ENCODE measurements at places on chromosomes 5 and 9.

- H3K4me1 ChIP-seq: peaks cover 11% of the 10 kb centered on the region
- no peak for DNase-seq
- H3K36me3 ChIP-seq: no peaks in the 10 kb centered on the region
Observed at GRCh38 chr5:10140195-10140973, 109.3 kb downstream of the ATPSCKMT start.

GRCh38 chr5:179125789-179126505, 65.8 kb downstream of the ZNF354C start:
- no peak overlapping the region for H3K4me3 ChIP-seq
- no peaks in the 10 kb centered on the region for H3K36me3 ChIP-seq
- no peak overlapping the region for H3K27ac ChIP-seq
- H3K4me1 ChIP-seq: no peaks in the 10 kb centered on the region
- no peak for DNase-seq
- H3K27me3 ChIP-seq: no peaks in the 10 kb centered on the region

- H3K27me3 ChIP-seq: no peaks in the 10 kb centered on the region
- H3K4me1 ChIP-seq: peaks cover 47% of the 10 kb centered on the region
- H3K4me3 ChIP-seq: peak overlapping the region; percentile 96
- DNase-seq: peak; percentile 35
Observed at GRCh38 chr5:159208514-159209437, 577 bp downstream of the RNF145 start.

GRCh38 chr9:98191671-98192502, 550 bp downstream of the CORO2A start:
- peaks cover 30% of the 10 kb centered on the region for H3K4me1 ChIP-seq
- peaks cover 20% of the 10 kb centered on the region for H3K27me3 ChIP-seq
- peak overlapping the region; percentile 86 for H3K4me3 ChIP-seq
- no peaks in the 10 kb centered on the region for H3K36me3 ChIP-seq
- DNase-seq: no peak

- peaks cover 8% of the 10 kb centered on the region for H3K4me1 ChIP-seq
- H3K27me3 ChIP-seq: no peaks in the 10 kb centered on the region
- H3K36me3 ChIP-seq: no peaks in the 10 kb centered on the region
- H3K27ac ChIP-seq: no peak overlapping the region
- no peak overlapping the region for H3K4me3 ChIP-seq
Observed at GRCh38 chr9:113228130-113228665, 6.9 kb downstream of the SLC31A1 start.

GRCh38 chr9:74573640-74574191, 76.6 kb downstream of the RORB start:
- H3K36me3 ChIP-seq: no peaks in the 10 kb centered on the region
- DNase-seq: no peak
- peaks cover 12% of the 10 kb centered on the region for H3K4me1 ChIP-seq
- H3K27ac ChIP-seq: no peak overlapping the region
- H3K4me3 ChIP-seq: no peak overlapping the region

DNA sequence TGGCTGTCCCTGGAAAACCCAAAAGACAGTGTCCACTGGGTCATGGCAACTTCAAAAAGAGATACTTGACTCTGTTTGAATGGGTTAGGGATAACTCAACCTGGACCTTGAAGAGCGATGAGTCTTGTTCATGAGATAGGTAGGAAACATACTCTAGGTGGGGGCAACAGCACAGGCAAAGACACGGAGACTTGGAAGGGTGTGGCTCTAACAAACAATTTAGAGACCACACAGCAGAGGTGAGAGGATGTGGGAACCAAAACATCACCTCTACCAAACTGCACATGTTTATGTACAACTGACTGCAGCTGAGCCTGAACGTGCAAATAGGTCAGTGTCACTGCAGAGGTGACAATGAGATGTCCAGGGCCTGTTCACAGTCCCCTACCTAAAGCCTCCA, 247.7 kb upstream of the ADRA1B start:
- H3K4me1 ChIP-seq: no peaks in the 10 kb centered on the region
- no peaks in the 10 kb centered on the region for H3K36me3 ChIP-seq
- H3K27me3 ChIP-seq: no peaks in the 10 kb centered on the region
- DNase-seq: no peak

DNA sequence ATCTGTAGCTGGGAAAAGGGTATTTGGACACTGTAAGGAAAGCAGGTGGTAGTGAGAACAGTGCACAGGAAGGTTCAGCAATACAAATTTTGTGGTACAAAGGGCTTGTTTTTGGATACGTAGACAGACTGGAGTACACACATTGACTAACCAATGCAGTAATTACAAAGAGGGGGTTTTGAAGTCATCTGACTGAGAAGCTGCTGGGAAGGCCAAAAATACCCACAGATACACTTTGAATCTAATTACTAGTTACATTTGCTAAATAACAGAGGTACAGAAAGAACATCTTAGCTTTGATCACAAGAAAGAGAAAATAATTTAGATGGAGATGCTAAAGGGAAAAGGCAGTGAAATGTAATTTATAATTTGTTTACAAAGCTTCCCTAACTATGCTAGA, 45.9 kb downstream of the PKD2L2 start:
- H3K27me3 ChIP-seq: no peaks in the 10 kb centered on the region
- H3K27ac ChIP-seq: no peak overlapping the region
- no peak for DNase-seq

DNA sequence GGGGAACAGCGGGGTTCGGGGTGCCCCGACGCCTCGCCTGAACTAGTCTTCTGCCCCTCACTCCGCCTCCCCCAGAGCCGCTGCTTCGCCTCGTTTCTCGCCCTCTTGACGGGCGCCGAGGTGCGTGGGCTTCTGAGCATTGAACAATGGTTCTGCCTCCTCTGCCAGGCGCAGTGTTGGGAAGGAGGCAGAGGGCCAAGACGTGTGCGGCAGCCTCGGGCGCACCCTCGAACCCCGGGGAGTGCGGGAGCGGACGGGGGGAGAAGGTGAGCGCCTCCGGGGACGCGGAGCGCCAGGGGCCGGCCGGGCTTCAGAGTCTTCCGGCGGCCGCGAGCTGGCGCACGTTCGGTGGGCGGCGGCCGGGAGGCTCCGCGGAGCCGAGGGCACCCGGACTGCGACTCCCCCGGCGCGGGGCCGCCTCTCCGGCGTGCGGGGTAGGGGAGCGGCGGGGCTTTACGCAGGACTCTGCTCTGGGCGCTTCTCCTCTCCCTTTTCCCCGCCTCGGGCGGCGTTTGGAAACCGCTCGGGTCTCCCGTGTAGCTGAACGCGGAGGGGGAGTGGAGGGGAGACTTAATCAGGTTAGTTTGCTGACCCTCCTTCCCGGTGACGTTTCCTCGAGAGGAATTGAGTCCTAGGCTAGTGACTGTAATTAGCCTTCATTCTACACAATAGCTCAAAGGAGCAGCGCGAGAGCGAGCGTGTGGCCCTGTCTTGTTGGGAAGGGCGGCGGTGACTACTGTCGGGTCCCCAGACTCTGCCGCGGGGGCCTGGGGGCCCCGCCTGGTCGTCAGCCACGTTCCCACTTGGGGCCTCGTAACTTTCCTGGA, 1.1 kb downstream of the VLDLR start:
- DNase-seq: peak; percentile 32
- H3K36me3 ChIP-seq: peaks cover 6% of the 10 kb centered on the region
- H3K4me1 ChIP-seq: peaks cover 35% of the 10 kb centered on the region
- H3K27me3 ChIP-seq: peaks cover 29% of the 10 kb centered on the region

DNA sequence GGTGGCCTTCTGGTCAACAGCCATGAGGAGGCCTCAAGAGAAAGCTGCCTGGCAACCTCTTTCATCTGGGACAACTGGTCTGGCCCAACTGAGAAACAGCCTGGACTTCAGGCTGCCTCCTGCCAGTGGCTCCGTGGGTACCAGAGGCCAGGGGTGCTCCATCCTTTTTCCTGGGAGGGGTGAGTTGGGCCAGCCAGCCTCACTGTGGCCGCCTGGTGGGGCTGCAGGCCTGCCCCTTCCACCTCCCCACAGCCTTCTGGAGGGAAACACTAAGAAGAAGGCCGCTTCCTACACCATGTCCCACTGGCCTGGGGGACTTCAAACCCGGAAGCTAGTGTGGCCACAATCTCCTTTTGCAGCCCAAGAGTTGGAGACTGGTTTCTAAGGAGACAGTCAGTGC, 13.8 kb upstream of the NKD2 start:
- no peaks in the 10 kb centered on the region for H3K27me3 ChIP-seq
- H3K36me3 ChIP-seq: no peaks in the 10 kb centered on the region
- H3K27ac ChIP-seq: no peak overlapping the region

DNA sequence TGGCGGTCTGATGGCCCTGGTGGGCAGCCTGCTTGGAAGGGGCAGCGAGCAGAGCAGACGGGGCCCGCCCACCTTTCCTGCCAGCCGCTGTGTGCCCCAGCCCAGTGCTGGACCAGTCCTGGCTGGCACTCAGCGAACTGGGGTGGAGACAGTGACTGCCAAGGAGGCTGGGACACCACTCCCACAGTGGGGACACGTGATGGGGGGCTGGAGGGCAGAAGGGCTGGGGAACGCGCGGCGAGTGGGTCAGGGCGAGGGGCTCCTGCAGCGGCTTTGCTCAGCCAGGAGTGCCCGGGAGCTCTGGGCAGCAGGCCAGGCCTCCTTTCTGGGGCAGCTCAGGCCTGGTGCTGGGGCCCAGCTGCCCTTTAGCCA, 19.5 kb downstream of the NCS1 start:
- no peaks in the 10 kb centered on the region for H3K36me3 ChIP-seq
- no peak overlapping the region for H3K4me3 ChIP-seq
- DNase-seq: no peak
- H3K27me3 ChIP-seq: no peaks in the 10 kb centered on the region
- H3K27ac ChIP-seq: no peak overlapping the region

GRCh38 chr9:90219548-90220118, 423.0 kb downstream of the DIRAS2 start:
- no peak overlapping the region for H3K27ac ChIP-seq
- H3K4me1 ChIP-seq: peaks cover 10% of the 10 kb centered on the region
- no peak for DNase-seq
- H3K27me3 ChIP-seq: peaks cover 21% of the 10 kb centered on the region
- peaks cover 10% of the 10 kb centered on the region for H3K36me3 ChIP-seq

- no peaks in the 10 kb centered on the region for H3K36me3 ChIP-seq
- DNase-seq: no peak
- peaks cover 2% of the 10 kb centered on the region for H3K27me3 ChIP-seq
- no peaks in the 10 kb centered on the region for H3K4me1 ChIP-seq
- no peak overlapping the region for H3K4me3 ChIP-seq
- H3K27ac ChIP-seq: no peak overlapping the region
Observed at GRCh38 chr5:85293145-85293785, 908.6 kb upstream of the EDIL3 start.

DNA sequence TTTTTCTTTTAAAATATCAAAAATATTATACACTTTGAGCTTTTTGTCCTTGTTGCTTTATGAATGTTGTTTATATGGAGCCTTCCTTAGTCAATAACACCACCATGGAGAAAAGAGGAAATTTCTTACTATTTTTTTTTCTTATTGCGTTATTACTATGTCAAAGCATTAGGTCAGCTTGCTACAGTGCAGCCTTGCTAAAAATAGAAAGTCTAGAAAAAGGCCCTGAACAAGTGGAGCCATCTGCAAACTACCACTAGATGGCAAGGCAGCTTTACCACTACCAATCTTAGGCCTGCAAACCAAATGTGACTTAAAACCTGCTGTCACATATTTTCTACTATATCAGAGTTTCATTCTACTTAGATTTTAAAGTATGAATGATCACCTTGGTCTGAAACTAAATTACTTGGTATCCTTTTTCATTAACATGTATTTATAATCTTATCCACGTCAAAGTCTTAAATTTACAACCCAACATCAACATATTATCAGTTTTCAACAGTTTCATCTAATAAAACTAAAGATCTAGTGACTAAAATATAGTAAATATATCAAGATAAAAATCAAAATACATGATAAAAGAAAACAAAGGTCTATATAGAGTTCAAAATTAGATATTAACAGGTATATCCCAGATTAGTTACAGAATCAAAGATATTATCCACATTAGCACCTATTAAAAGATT, 113.1 kb upstream of the ACOT12 start:
- no peak overlapping the region for H3K27ac ChIP-seq
- no peaks in the 10 kb centered on the region for H3K27me3 ChIP-seq

DNA sequence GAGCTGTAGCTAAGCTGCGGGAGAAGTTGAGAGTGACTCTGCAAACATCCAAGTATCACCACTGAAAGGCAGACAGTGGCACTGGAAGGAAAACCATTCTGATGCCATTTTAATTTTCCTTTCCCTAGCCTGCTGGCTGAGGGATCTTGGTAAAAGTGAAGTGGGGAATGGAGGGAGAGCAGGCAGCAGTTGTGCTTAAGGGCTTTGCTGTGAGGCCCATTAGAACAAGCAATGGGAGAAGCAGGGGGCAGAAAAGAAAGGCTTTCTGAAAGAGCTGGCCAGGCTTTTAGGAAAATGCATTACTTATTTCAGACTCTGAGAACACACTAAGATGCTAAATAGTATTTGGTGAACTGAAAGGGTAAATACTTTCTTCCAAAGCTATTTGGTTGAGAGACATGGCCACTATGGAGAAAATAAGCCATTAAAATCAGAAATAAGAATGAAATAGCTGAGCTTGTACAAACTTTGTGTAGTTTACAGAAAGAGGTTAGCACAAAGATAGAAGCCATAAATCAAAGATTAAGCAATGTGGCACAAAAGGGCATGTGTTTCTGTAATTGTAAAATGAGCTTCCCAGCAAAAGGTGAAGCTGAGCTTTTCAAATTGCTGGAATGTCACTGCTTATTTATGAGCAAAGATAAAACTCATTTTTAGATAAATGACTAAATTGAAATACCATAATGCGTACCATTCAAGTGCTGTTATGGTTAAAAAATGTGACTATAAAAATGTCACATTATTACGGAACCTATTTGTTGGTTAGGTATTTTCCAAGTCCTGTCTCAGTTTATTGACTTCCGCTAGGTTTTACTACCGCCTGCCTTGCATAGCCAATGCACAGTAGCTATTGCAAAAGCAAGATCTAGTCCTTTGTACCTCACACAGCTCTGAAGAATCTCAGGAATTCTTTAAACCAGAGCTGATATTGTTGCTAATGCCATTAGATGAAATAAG, 20.8 kb downstream of the SNCAIP start:
- no peak for DNase-seq
- no peak overlapping the region for H3K27ac ChIP-seq
- no peaks in the 10 kb centered on the region for H3K36me3 ChIP-seq
- H3K4me3 ChIP-seq: no peak overlapping the region

DNA sequence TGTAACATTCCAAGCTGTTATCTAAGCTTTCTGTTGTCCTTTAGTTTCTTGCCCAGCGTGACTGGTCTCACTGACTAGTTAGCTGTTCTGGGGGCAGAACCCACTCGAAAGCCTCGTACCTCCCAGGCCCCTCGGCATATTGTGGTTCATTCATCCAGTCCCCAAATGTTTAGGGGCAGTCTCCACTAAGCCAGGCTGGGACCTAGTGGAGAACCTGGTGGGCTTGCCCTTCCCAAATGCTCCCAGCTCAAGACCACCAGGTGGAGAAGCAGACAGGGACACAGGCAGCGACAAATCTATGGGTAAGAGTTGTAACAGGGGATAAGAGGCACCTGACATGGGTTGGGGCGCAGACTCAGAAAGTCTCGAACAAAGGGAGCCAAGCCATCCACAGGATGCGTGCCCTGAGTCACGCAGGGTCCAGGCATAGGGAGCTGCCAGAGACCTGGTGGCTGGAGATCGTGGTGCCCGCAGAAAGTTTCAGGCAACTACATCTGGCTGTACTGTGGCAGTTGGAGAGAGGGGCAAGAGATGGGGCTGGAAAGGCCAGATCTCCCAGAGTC, 851 bp upstream of the EEIG1 start:
- H3K27ac ChIP-seq: peak overlapping the region; percentile 100
- peaks cover 41% of the 10 kb centered on the region for H3K4me1 ChIP-seq
- peak overlapping the region; percentile 90 for H3K4me3 ChIP-seq
- H3K36me3 ChIP-seq: no peaks in the 10 kb centered on the region
- no peaks in the 10 kb centered on the region for H3K27me3 ChIP-seq

Data from neural crest cell (in vitro differentiated cells).